ENCODE measurements at places on chromosomes 4 and X. TPM values are rescaled to one million over a fixed set of nuclear protein-coding genes. Genes with fewer than 3 reads are reported as not detected.

DNA sequence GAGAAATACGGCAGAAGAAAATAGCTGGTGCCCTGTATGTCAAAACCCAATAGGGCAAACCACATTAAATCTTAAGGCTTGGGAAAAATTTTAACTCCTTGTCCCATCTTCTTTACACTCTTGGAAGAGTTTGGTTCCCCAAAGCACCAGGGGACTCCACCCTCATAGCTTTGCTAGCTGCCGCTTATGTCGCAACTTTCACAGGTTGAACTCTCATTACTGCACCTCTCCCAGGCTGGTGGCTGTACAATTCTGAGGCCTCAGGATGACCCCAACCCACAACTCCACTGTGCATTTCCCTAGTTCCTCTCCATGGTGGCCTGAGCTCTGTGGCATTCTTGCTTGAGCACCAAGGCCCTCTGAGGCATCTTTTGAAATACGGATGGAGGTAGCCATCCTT, 1478.8 kb downstream of the FAM133A start:
- no peak overlapping the region for H3K27ac ChIP-seq
- no peak for DNase-seq
- no peaks in the 10 kb centered on the region for H3K27me3 ChIP-seq
- H3K4me3 ChIP-seq, result no peak overlapping the region

GRCh38 chr4:113292371-113293042, 243.1 kb downstream of the ANK2 start:
- H3K27me3 ChIP-seq, result no peaks in the 10 kb centered on the region
- no peaks in the 10 kb centered on the region for H3K36me3 ChIP-seq
- H3K4me3 ChIP-seq, result no peak overlapping the region
- no peaks in the 10 kb centered on the region for H3K4me1 ChIP-seq

DNA sequence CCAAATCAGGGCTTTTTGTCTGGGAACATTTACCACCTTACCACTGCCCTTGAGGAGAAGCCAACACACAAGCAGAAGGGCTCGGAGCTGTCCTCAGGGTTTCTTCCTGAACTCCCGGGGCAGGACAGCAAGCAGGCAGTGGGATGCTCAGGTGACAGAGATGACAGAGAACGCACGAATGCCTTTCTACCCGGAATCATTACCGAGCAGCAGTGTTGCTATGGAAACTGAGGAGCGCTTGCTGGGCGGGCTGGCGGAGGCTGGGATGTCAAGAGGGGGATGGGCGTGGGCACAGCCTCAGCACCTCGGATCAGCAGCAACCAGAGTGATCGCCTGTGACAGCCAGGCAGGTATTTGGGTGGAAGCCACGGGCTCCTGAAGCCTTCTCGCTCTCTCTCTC, 17.8 kb downstream of the SSR4 start:
- peaks cover 11% of the 10 kb centered on the region for H3K27me3 ChIP-seq
- H3K4me3 ChIP-seq, result no peak overlapping the region
- no peaks in the 10 kb centered on the region for H3K4me1 ChIP-seq
- no peak for DNase-seq

DNA sequence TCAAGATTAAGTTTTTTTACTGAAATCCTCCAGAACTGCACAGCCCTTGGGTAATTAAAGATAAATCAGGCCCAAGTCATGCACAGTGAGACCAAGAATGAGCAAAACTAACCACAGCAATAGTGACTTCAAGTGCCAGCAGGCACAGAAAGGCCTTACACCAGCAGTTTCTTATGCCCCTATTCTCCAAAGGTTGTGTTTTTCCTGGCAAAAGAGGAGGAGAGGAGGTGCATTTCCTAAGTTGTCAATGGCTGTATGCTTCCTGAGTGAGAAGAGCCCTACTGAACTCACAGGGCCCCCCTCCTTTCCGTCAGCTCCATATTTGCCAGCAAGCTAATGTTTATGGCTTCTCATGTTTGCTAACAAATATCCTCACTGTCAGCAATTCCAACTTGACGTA, 418.7 kb upstream of the INTU start:
- no peaks in the 10 kb centered on the region for H3K27me3 ChIP-seq
- no peaks in the 10 kb centered on the region for H3K4me1 ChIP-seq
- no peak overlapping the region for H3K4me3 ChIP-seq

DNA sequence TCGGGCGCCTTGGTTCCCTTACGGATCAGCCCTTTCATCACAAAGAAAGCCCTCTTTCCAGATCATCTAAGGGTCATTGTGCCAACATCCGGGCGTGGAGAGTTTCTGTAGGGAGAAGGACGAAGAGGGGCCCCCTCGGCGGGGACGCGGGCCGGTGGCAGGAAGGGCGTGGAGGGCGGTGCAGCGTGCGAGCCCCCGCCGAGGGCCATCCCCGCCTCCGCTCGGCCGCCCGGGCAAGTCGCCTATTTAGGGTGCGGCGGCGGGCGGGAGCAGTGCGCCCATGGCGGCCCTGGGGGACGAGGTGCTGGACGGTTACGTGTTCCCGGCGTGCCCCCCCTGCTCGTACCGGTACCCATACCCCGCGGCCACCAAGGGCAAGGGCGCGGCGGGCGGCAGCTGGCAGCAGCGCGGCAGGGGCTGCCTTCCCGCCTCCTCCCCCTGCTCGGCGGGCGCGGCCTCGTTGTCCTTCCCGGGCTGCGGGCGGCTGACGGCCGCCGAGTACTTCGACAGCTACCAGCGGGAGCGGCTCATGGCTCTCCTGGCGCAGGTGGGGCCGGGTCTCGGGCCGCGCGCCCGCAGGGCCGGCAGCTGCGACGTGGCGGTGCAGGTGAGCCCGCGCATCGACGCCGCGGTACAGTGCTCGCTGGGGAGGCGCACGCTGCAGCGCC, at the start of gene ZAR1:
ZAR1 (plus strand) TSS at position 241 of the 668 bp plus-strand sequence; CDS start at position 281, 40 bp downstream.
- no peak within 1 kb of the TSS for H3K27ac ChIP-seq
- H3K4me3 ChIP-seq, result peak within 1 kb of the TSS; percentile 39
- H3K4me1 ChIP-seq, result peaks cover 11% of the 10 kb centered on the region
- H3K36me3 ChIP-seq, result no peaks in the 10 kb centered on the region

GRCh38 chrX:48665991-48666390, 17.6 kb upstream of the WAS start:
- H3K27ac ChIP-seq, result no peak overlapping the region
- DNase-seq, result no peak
- H3K27me3 ChIP-seq, result no peaks in the 10 kb centered on the region

DNA sequence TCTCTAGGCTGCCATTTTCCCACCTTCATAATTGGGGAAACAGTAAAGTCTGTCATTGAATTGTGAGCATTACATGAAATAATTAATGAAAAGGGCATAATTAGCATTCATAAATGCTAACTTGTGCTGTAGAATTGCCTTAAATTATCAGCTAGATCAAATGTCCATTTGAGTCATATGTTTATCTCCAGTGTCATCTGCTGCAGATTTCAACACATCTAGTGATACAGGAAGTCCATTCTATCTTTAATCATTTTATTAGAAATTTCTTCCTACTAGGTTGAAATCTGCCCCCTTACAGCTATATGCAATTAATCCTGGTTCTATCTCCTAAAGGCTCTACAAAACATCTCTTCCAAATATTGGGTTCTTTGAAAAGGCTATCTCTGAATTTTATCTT, 240.3 kb upstream of the GALNT7 start:
- H3K27ac ChIP-seq, result no peak overlapping the region
- H3K36me3 ChIP-seq, result no peaks in the 10 kb centered on the region
- H3K4me1 ChIP-seq, result no peaks in the 10 kb centered on the region
- H3K4me3 ChIP-seq, result no peak overlapping the region

DNA sequence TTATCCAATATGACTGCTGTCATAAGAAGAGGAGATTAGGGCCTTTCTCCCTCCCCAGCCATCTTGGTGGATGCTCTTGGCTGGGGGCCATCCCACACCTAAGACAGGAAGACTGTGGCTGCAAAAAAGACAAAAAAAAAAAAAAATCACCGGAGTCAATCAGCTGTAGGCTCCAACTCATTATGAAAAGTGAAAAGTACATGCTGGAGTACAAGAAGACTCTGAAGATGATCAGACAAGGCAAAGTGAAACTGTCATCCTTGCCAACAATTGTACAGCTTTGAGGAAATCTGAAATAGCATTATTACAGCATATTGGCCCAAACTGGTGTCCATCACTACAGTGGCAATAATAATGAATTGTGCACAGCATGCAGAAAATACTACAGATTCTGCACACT, 5.2 kb downstream of the EGFL6 start:
- peaks cover 14% of the 10 kb centered on the region for H3K27me3 ChIP-seq
- H3K4me1 ChIP-seq, result peaks cover 5% of the 10 kb centered on the region
- H3K36me3 ChIP-seq, result no peaks in the 10 kb centered on the region
- no peak overlapping the region for H3K4me3 ChIP-seq

- H3K36me3 ChIP-seq, result no peaks in the 10 kb centered on the region
- no peak for DNase-seq
- H3K4me1 ChIP-seq, result no peaks in the 10 kb centered on the region
These were observed 819.8 kb upstream of the PCDH7 start for GRCh38 chr4:29900336-29900735.

- H3K27me3 ChIP-seq, result no peaks in the 10 kb centered on the region
- H3K36me3 ChIP-seq, result no peaks in the 10 kb centered on the region
- peak; percentile 47 for DNase-seq
- H3K4me3 ChIP-seq, result no peak overlapping the region
- H3K27ac ChIP-seq, result peak overlapping the region; percentile 2
- H3K4me1 ChIP-seq, result peaks cover 20% of the 10 kb centered on the region
These were observed 26.7 kb downstream of the FAM156B start for GRCh38 chrX:52923781-52924241.

DNA sequence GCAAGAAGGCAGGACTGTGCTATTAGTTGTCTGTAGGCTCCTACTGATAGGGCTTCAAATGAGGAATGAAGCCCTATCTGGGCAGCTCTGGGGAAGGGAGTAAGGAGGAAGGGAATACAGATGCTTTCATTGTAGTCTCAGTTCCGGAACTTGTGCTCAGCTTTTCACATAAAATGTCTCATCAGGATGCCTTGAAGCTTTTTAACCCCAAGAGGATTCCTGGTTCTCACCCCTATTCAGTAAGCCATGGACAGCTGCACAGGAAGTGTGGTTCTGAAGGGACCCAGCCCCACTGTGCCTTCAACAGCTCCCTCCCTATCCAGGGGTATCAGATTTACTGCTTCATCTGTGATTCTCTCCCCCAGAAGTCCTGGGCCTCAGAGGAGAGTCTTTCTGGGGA, 5.0 kb downstream of the ARMCX5 start:
- DNase-seq, result no peak
- no peaks in the 10 kb centered on the region for H3K36me3 ChIP-seq
- no peaks in the 10 kb centered on the region for H3K27me3 ChIP-seq
- no peak overlapping the region for H3K4me3 ChIP-seq
- H3K4me1 ChIP-seq, result peaks cover 7% of the 10 kb centered on the region
- H3K27ac ChIP-seq, result no peak overlapping the region

- no peaks in the 10 kb centered on the region for H3K36me3 ChIP-seq
- H3K27ac ChIP-seq, result no peak overlapping the region
- peaks cover 6% of the 10 kb centered on the region for H3K4me1 ChIP-seq
- peaks cover 13% of the 10 kb centered on the region for H3K27me3 ChIP-seq
- no peak overlapping the region for H3K4me3 ChIP-seq
- DNase-seq, result no peak
These were observed 68.2 kb upstream of the ACSL1 start for GRCh38 chr4:184893801-184894571.

DNA sequence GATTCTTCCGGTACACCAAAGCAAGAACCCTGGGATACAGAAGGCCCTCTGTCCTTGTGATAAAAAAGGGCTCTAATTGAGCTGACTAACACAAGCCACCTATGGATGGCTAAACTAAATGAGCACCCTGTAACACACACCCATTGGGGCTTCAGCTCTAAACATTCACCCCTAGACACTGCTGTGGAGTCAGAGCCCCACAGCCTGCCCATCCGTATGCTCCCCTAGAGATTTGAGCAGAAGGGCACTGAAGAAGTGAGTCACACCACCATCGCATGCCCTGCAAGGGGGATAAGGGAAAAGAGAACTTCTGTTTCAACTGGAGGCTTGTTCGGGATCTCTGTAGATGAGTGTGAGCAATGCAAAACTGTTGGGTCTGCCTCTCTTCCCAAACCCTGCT, 545.2 kb downstream of the KCTD8 start:
- no peaks in the 10 kb centered on the region for H3K4me1 ChIP-seq
- no peak overlapping the region for H3K4me3 ChIP-seq
- DNase-seq, result no peak
- H3K36me3 ChIP-seq, result no peaks in the 10 kb centered on the region
- H3K27me3 ChIP-seq, result no peaks in the 10 kb centered on the region

The XPNPEP2 gene
- total RNA-seq, result not detected

The ADH4 gene
- not detected for total RNA-seq

The ERVMER34-1 gene
- not detected for total RNA-seq

The PCDH7 gene
- total RNA-seq, result not detected

The SPACA5 gene
- total RNA-seq, result not detected

The GUCY1A1 gene
- 0.25 TPM for total RNA-seq

The TEX11 gene
- total RNA-seq, result not detected

The LEF1 gene
- total RNA-seq, result 1.6 TPM

The ZAR1 gene
- not detected for total RNA-seq

The ZC4H2 gene
- total RNA-seq, result 10.9 TPM

The NPY1R gene
- not detected for total RNA-seq
